ENCODE measurements at places on chromosomes 12 and 14. TPM values are rescaled to one million over a fixed set of nuclear protein-coding genes. Genes with fewer than 3 reads are reported as not detected.

Gene VDR
- total RNA-seq: 3.0 TPM

Gene LRP1-AS
- not detected for total RNA-seq

Gene KRT79
- total RNA-seq: not detected

Gene TEX52
- not detected for total RNA-seq

Gene BAG5
- total RNA-seq: 24.6 TPM

Gene OR6C1
- total RNA-seq: not detected

Gene MDGA2
- total RNA-seq: not detected

Gene CNTN1
- total RNA-seq: 55.1 TPM

Gene SRP54
- total RNA-seq: 55.1 TPM

Gene NEUROD4
- total RNA-seq: not detected

Gene NTS
- 51.2 TPM for total RNA-seq

Gene INSM2
- total RNA-seq: 0.05 TPM

Gene ASCL1
- total RNA-seq: not detected

Gene LRRK2
- total RNA-seq: 1.7 TPM

Gene XRCC3
- total RNA-seq: 29.6 TPM

Gene BDKRB2
- total RNA-seq: 1.7 TPM

Gene AHNAK2
- total RNA-seq: 231 TPM

Gene DAO
- not detected for total RNA-seq

Gene PMEL
- total RNA-seq: 1.4 TPM

Gene TRPV4
- total RNA-seq: 0.09 TPM

Gene RFLNA
- total RNA-seq: 0.24 TPM

Gene RPGRIP1
- 0.20 TPM for total RNA-seq

Gene CDK4
- total RNA-seq: 283 TPM

Gene LTA4H
- 107 TPM for total RNA-seq

Gene C12orf42
- not detected for total RNA-seq

Data from A549 treated with GW870086 at 1 μM for 4 hours (cell line).